Activated CD4-positive, alpha-beta T cell treated with anti-CD3 and anti-CD28 coated beads for 36 hours (primary cell): ENCODE measurements at places on chromosomes 16 and 17.

DNA sequence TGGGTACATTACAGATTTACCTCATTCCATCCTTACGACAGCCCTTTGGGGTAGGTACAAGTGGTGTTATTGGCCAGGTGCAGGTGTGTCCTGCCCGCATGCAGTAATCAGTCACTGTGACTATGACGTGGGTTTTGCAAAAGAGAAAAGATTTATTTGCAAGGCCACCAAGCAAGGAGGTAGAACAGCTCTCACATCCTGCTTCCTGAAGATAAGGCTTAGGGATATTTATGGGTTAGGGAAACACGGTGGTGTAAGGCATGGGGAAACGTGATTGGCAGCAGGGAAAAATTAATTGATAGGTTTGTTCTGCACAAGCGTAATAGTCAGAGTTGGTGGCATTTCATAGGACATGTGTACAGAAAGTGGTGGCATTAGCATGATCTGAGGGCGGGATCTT lies 214.8 kb downstream of the PARN start:
- H3K4me1 ChIP-seq: no peaks in the 10 kb centered on the region
- no peak overlapping the region for H3K4me3 ChIP-seq
- no peak overlapping the region for H3K27ac ChIP-seq

GRCh38 chr16:89641458-89642119 lies 15.9 kb downstream of the CHMP1A start:
- H3K36me3 ChIP-seq: peaks cover 10% of the 10 kb centered on the region
- no peak overlapping the region for H3K4me3 ChIP-seq
- H3K27ac ChIP-seq: no peak overlapping the region
- peaks cover 11% of the 10 kb centered on the region for H3K4me1 ChIP-seq
- H3K27me3 ChIP-seq: no peaks in the 10 kb centered on the region

DNA sequence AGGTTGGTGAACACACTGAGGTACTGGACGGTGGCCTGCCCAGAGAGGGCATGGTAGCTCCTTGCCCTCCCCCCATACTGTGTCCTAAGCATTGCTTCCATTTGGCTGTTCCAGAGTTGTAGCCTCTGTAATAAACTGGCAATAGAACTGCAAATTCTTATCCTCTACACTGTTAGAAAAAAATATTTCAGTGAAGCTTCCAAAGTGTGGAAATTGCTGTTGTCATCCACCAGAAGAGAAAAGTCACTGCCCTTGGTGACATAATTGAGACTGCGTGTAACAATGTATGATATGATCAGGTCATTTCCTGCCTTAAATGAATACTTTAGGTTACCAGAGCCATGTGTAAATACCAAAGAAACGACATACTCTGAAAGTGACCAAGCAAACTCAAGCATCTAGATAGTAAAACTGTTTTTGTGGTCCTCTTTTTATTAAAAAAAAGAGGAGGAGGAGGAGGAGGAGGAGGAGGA lies 65.9 kb downstream of the CEP95 start:
- no peak for DNase-seq
- peaks cover 12% of the 10 kb centered on the region for H3K4me1 ChIP-seq
- no peaks in the 10 kb centered on the region for H3K27me3 ChIP-seq
- peak overlapping the region; percentile 10 for H3K4me3 ChIP-seq
- peak overlapping the region; percentile 73 for H3K27ac ChIP-seq

- DNase-seq: peak; percentile 87
- H3K4me3 ChIP-seq: no peak overlapping the region
- no peaks in the 10 kb centered on the region for H3K36me3 ChIP-seq
- H3K4me1 ChIP-seq: no peaks in the 10 kb centered on the region
- H3K27ac ChIP-seq: no peak overlapping the region
- H3K27me3 ChIP-seq: peaks cover 9% of the 10 kb centered on the region
Measured at GRCh38 chr17:44522883-44523671, 19.9 kb upstream of the GPATCH8 start.

- H3K36me3 ChIP-seq: no peaks in the 10 kb centered on the region
- no peak overlapping the region for H3K4me3 ChIP-seq
- H3K4me1 ChIP-seq: peaks cover 8% of the 10 kb centered on the region
Measured at GRCh38 chr17:73803964-73804435, 159.8 kb upstream of the SDK2 start.
